ENCODE measurements at places on chromosomes 1 and 21.

- no peak for DNase-seq
Observed at GRCh38 chr1:99768524-99769245, 2.2 kb upstream of the FRRS1 start.

GRCh38 chr1:209421186-209421585 is 162.3 kb upstream of the CAMK1G start:
- no peak for DNase-seq

DNA sequence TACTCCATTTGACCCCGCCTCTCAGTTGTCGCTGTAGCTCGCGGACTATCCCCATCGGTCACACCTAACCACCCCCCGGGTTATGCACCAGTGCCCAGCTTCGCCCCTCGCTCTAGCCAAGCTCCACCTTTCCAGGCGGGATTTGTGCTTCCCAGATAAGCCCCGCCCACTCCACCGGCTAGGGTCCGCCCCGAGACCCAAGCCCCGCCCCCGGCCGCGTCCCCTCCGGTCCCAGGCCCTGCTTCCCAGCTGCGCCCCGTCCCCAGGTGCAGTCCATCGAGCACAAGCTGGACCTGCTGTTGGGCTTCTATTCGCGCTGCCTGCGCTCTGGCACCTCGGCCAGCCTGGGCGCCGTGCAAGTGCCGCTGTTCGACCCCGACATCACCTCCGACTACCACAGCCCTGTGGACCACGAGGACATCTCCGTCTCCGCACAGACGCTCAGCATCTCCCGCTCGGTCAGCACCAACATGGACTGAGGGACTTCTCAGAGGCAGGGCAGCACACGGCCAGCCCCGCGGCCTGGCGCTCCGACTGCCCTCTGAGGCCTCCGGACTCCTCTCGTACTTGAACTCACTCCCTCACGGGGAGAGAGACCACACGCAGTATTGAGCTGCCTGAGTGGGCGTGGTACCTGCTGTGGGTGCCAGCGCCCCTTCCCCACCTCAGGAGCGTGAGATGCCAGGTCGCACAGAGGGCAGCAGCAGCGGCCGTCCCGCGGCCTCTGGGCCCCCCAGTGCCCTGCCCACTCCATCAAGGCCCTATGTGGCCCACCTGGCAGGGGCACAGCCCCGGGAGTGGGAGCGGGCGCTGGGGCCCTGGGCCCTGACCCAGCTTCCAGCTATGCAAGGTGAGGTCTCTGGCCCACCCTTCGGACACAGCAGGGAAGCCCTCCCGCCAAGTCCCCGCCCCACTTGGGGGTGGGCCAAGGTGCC is 23.9 kb downstream of the CITED4 start:
- no peak for DNase-seq

GRCh38 chr1:80003250-80003649 is 996.7 kb upstream of the ADGRL4 start:
- no peak for DNase-seq

DNA sequence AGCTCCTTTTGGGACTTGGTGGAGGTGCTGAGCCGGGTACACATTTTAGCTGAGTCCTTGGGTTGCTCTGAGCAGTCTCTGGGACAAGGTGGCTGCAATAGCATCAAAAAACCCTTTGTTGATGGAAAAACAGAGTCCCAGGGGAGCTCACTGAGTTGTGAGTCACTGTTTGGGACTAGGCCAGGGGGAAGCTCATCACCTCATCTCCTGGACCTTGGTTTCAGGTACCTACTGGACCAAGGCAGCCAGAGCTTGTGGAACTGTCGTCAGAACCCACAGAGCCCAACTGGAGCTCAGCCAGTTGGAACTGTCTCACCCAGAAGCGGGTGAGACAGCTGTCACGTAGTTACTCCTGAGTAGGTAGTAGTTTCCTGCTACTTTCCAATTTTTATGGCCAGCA is 146.7 kb downstream of the HLX start:
- DNase-seq, result no peak

DNA sequence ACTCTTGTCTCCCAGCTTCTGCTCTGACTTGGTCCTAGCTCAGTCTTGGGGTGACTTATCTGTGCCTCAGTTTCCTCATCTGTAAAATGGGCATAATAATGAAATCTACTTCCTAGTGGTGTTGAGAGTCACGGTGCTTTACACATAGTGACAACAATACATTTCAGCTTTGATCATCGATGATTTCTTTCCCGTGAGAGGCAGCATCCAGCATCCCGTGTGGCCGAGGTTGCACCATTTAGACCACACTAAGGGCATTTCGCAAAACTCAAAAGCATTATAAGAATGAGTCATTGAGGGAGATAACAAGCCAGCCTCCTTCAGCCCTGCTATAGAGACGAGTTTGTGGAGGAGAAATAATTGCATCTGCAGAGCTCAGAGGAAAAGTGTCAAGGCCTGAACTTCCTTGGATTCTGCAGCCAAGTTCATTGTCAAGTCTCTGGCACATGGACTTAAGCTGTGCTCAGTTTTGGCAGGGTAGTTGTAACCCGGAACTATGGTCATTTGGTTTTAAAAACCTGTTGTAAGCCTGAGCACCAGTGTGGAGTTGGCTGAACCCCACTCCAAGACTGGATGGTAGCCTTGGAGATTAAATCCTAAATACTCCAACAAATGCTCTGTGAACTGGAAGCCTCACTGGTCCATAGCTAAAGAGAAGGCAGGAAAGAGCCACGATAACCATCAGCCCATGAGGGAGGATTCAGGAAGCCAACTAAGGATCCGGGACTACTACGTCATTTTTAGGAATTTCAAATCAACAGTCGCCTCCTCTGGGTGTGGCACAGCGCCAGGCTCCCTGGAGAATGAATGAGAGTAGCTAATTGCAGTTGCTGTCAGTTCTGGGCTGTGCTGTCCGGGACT is 64.2 kb downstream of the TCP10L start:
- DNase-seq, result no peak

DNA sequence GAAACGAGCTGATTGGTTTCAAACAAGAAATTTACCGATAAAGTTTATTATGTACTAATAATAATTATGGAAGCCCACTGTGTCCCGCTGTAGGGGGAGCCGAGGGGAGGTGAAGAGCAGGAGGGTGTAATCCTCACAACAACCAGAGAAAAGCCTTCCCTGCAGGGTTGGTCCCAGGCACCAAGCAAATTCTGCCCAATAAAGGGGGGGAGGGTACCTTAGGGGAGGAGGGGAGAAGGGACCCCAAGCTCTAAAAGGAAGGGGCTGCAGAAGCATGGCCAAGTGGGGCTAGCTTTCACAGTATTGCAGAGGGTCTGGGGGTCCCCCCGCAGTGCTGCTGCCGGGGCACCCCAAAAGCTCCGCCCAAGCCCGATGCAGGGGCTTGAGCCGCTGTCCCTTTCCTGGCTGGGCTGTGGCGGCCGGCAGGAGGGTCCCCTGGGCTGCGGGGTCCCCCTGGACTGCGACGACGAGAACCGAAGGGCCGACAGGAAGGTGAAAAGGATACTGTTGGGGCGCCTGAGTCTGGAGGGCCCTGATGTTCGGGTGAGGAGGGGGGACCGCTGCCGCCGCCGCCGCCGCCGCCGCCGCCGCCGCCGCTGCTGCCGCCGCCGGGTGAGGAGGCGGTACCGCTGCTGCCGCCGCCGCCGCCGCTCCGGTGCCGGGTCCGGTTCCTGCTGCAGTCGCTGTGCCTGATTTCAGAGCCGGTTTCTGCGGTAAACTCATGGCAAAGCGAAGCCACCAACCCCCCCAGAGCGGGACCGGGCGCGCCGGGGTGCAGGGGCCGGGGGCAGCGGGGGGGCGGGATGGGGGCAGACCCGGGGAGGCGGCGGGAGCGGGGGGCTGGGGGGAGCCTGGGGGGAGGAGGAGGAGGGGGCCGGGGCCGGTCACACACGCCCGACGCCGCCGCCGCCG is 771 bp downstream of the EIF4G3 start:
- no peak for DNase-seq

DNA sequence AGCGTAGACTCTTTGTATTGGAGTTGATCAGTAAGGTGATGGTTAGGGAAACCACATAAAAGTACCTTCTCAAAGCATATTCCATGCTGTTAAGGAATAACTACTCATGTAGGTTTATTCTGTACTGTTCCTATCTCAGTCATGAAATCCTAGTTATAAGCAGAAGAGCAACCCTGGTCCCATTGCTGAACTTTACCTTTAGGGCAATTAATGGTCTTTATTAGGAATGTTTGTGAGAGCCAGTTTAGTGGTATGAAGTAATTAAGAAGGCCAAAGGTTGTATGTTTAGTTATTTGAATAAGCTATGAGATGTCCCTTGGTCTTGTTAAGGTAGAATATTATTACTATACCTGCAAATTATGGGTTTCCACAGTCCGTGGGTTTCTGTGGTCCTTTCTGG is 44.0 kb downstream of the ACP6 start:
- no peak for DNase-seq

DNA sequence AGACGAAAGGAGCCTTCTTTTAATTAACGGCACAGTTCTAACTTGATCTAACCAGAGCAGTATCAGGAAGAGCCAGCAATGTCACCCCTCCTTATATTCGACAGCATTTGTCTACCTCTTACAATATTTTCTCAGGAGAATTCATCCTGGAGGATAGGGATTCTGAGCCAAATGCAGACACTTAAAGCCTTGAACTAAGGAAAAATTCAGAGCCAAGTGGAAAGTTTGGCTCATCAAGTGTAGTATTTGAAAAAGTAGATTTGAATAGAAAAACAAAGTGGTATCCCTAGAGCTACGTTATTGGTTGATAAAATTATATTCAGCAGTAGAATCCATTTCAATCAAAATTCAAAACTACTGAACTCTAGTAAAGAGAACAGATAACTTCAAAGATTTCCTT is 732.0 kb upstream of the ADGRL2 start:
- no peak for DNase-seq

DNA sequence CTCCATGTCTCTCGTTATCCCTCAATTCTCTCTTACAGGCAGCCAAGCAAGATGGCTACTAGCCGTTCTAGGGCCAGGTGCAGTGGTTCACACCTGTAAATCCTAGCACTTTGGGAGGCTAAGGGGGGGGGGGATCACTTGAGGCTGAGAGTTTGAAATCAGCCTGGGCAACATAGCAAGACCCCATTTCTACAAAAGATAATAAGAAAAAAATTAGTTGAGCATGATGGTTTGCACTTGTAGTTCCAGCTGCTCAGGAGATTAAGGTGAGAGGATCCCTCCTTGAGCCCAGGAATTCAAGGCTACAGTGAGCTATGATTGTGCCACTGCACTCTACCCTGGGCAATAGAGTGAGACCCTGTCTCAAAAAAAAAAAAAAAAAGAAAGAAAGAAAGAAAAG is 80.4 kb downstream of the NKAIN1 start:
- DNase-seq, result no peak

GRCh38 chr1:150309758-150310508 is 11.4 kb upstream of the PRPF3 start:
- DNase-seq, result peak; percentile 79

DNA sequence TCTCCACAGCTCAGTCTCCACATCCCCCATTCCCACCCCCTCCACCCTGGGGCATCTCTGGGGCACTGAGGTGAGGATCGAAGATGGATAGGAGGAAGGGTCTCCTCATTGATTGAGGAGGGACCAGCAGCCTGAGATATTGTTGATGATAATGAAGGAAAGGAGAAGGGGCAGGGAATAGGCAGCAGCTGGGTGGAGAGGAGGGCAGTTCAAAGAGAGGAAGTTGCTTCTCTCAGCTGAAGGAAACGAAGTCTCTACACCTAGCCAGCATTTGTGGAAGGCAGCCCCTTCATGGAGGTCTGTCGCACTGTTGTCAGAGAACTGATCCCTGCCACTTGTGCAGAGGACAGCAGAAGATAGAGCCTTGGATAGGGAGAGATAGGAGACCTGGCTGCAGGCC is 5.7 kb downstream of the KNCN start:
- DNase-seq, result no peak

- DNase-seq, result no peak
Observed at GRCh38 chr1:47684964-47685762, 247.3 kb downstream of the FOXD2 start.

- DNase-seq, result no peak
Observed at GRCh38 chr1:70140894-70141293, 64.5 kb downstream of the LRRC40 start.

GRCh38 chr1:89519779-89520358 is 4.8 kb upstream of the LRRC8B start:
- peak; percentile 2 for DNase-seq

- DNase-seq, result peak; percentile 45
Observed at GRCh38 chr1:66271904-66272254, 262.1 kb upstream of the SGIP1 start.

- DNase-seq, result no peak
Observed at GRCh38 chr1:178706432-178706831, 18.6 kb upstream of the RALGPS2 start.

GRCh38 chr1:228225165-228225710 is 17.4 kb downstream of the OBSCN start:
- DNase-seq, result no peak

DNA sequence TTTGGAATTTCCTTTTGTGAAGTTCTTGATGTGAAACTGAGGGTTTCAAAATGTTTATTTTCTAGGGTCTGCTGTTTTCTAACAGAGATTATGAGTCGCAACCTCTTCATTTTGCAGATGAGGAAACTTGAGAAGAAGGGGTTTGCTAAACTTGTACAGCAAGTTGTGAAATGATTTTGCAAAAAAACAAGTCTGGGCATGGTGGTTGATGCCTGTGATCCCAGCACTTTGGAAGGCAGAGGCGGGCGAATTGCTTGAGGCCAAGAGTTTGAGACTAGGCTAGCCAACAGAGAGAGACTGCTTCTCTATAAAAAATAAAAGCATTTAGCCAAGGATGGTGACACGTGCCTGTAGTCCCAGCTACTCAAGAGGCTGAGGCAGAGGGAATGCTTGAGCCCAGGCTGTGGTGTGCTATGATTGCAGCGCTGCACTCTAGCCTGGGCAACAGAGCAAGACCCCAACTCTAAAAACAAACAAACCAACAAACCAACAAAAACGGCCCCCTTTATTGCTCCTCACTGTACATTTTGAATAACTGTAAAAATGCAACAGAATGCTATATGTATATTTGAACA is 9.9 kb downstream of the TRIM67 start:
- no peak for DNase-seq

- DNase-seq, result no peak
Observed at GRCh38 chr21:31606081-31606874, 53.2 kb upstream of the SOD1 start.

DNA sequence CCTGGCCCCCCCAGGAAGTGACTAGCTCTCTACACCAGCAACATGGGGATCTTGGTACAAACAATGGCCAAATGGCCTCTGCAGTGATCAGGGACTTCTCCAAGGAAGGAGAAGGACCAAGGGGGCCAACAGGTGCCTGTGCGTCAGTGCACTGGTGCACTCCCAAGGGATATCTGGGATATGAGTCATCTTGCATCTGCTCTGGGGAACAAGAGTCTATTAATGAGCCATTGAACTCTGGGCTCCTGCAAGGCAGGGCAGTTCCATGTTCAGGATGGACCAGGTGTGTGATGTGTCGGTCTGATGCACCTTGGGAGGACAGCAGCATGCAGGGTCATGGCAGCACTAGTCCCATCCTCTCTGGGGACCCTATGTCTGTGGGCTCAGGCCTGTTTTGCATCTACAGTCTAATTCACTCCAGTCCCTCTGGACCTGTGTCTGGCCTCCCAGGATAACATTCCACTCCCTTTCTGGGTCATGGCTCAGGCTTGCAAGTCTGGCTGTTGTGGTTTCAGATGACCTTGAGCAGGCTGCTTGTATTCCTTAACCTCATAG is 125.3 kb downstream of the TRABD2B start:
- no peak for DNase-seq

Measured in SHP77 treated with DMSO at 0.1 percent for 48 hours (cell line).